ENCODE measurements at places on chromosomes 1 and 21.

DNA sequence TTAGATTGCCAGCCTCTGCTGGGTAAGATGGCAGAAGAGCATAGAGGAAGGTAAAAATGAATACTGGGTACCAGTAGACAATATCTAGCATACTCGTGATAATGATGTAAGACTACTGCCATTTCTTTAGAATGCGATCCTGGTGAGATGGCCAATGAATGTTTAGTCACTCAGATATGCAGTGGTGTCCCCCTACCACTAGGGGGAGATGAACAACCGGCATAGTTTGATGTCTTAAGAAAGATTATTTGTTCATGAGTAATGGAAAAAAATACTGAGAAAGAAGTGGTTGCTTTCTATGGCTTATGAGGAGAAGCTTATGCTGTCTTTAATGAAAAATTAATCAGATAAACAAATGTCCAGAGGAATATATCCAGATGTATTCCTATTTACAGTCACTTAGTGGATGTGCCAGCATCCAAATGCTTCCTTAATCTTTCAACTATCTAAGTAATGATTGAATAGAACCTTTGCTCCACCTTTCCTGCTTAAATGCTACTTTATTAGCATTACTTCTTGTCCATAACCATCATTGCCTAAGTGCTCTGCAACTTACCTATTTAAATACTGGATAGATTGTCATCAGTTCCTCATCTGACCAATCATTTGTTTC is 256.6 kb downstream of the ST6GALNAC3 start:
- peak; percentile 15 for DNase-seq

DNA sequence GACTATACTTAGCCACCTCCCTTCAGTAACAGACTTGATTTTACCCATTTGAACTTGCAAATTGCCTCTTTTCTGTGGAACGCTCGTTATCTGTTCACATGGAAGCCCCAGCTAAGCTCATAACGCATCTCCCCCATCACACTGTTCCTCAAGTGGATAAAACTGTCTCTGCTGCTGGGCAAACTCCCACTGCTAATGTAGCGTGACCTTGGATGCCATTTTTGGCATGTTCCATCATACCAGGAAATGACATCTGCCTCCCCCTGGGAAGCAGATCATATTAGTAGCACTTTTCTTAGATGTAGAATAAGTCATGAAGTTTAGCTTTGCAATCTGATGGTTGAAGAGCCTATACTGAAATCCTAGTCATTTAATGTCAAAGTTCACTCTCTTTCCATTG is 528.7 kb upstream of the PLXNA2 start:
- DNase-seq = no peak

DNA sequence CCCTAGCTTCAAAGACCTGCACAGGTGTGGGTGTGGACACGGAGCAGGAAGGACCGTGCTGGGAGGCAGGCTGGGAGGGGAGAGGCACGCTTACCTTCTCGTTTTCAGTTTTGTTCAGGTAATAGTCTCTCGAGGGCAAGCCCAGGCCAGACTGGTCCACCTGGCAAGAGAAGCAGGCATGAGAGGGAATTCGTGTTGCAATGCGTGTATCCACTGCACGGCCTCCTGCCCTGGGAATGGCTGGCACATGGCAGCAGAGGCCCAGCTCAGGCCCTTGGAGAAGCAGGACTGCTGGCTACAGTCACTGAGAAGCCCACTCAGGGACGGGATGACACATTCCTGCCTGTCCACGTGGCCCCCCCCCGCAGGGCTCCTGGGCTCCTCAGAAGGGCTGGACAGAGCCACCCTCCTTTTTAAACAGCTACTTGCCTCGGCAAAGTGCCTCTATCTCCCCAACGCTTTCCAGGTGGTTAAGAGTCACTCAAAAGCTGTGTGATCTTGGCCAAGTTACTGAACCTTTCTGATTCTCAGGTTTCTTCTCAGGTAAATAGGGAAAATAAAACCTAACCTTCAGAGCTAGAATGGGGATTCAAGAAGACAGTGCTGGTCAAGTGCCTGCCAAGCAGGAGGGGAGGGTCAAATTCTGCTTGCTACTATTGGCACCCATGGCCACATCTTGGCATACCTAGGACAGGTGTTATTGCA is 32.7 kb downstream of the ECE1 start:
- DNase-seq = no peak

DNA sequence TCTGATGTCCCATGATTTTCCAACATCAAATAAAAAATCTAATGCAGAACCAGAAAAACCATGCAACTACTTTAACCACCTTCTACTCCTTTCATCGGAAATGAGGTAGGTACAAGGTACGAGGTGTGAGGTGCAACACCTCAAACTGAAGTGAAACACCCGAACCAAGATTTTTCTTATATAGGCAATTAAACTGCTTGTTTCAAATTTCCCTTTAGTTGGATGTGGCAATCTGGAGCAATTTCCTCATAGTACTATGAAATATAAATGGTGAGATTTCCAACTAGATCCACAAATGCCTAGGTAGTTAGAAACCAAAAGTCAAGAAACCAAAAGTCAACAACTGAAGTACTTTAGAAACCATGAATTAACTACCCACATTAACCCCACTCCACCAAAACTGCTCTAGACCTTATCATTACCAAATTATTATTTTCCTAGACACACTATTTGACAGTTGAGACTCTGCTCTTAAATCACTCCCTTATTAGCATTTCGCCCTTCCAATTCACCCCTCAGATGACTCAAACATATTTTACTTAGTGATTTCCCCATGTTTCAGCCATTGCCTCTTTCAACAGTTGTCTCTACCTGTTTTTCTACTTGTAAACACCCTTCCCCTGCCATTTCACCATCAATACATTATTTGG is 37.8 kb downstream of the FUBP1 start:
- no peak for DNase-seq

DNA sequence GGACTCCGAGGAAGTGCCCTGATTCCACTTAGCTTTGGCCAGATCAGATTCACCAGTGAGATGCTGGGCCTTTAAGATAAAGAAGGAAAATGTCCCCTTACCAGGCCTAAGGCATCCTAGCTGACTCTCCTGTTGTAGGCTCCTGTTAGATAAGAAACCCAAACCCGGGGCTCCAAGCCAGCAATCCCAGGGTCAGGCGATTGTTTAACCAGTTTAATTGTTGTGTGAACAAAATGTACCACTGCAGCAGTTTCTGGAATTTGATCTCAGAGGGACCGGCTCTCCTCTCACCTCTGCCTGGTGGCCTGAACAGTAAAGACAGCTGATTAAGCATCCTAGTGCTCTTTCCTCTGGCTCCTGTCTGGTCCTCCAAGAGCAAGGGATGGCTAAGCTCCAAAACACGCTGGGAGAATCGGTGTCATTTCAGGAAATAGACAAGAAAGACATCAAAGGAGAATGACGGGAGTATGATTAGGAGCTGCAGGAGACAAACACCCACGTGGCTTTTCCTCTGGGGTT is 9.3 kb upstream of the KLHDC8A start:
- DNase-seq = no peak

- DNase-seq = no peak
Measured at GRCh38 chr1:54355931-54356679, 50.1 kb downstream of the SSBP3 start.
